ENCODE measurements at places on chromosomes 6 and 20.
A peak's percentile ranks its signal among the peaks of the same experiment; 100 is the strongest.

DNA sequence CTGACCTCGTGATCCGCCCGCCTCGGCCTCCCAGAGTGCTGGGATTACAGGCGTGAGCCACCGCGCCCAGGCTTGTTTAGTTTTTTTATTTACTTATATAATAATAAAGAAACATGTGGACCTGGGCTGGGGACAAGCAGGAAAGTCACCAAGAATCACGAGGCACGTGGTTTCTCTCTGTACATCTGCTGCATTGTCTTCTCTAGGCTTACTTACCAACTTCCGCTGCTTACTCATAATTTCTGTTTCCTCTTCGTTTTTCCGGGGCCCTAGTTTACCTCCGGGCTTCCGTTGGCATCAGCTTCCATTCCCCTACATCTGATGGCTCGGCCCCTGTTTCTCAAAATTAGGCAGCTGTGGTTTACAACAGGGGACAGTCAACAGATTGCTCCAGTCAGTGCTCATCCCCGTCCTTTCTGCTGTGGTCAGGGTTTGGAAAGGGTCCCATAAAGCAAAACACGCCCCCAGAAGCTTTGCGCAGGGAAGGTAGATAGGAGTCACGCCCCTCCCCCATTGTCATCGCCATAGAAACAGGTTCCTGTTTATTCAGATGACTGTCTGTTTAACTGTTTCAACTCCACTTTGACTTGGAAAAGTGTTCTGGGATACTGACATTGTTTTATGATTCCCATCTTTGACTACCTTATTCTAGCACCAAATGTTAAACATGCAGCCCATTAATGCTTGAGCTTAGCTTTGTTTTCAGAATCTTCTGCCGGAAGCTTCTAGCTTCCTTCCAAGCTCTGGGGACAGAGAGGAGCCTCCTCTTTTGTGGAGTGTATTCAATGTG lies 31.9 kb upstream of the TXLNB start:
- DNase-seq = peak; percentile 31

DNA sequence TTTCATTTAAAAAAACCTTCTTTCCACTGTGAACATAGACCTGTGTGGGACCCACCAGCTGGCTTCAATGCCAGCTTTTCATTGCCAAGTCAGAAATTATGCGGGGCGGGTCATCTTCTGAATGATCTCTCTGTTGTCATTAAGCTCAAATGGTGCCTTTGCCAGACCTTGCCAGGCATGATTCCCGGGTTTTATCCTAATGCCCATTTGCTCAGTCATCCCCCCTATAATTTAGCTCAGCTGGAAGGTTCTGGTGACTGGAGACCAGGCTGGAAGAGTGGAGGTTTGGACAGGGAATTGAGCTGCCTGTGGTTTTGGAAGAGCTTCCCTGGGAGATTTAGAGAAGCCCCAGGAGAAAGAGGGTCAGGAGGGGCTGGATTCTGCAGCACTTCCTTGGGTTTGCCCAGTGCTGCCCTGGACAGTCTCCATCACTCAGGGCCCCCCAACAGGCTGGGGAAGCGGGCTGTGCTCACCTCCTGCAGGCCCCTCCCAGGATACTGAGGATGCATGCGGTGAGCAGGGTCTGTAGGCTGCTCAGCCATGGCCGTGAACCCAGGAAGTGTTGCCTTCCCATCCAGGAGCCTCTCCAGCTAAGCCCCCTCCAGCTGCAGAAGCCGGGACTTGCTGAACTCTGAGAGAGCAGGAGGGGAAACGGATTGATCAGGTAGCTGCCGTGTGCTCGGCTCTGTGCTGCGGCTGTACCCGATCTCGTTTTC lies 273.0 kb downstream of the CDH4 start:
- DNase-seq = no peak

DNA sequence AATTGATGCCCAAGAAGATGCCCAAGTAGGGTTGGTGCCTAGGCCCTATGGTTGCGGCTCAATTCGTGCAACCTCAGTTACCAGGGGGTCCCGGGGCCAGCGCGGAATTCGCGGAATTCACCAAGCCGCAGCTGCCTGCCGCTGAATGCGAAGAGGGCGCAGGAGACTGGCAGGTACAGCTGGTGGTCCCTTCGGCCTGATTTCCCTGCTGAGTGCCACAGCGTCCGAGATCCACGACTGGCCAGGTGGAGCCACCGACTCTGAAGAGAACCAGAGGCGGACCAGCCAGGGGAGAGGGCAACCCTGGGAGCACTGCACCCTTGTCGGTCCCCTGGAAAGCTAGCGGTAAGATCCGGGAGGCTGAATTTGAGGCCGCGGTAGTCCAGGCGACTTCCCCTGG lies 6.8 kb upstream of the TFAP2D start:
- DNase-seq = no peak

- DNase-seq = no peak
Observed at GRCh38 chr6:29958921-29959320, 16.6 kb downstream of the HLA-A start.

GRCh38 chr6:53309059-53309900 lies 39.5 kb downstream of the ELOVL5 start:
- DNase-seq = peak; percentile 22

GRCh38 chr20:38649275-38649891 lies 47.8 kb downstream of the ARHGAP40 start:
- peak; percentile 51 for DNase-seq

DNA sequence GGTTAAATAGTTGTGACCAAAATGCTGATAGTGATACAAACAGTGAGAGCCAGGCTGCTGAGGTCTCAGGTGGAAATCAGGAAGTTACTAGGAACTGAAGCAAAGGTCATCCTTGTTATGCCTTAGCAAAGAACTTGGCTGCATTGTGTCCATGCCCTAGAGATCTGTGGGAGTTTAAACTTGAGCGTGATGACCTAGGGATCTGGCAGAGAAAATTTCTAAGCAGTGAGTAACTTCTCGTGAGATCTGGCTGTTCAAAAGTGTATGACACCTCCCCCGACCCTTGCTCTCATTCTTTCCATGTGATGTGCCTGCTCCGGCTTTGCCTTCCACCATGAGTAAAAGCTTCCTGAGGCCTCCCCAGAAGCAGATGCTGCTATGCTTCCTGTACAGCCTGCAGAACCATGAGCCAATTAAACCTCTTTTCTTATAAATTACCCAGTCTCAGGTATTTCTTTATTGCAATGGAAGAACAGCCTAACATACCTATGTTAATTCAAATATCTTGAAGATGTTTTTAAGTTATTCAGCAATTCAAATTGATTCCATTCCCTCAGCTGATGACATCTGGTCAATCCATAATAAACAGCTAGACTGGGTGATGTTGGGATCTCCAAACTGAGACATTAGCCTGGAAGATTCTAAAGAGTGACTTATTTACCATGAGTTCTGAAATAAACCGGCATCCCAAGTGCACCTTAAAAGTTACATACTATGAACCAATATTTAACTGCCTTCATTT lies 33.8 kb downstream of the KIF16B start:
- DNase-seq = no peak

- no peak for DNase-seq
Observed at GRCh38 chr6:134516582-134516981, 198.7 kb upstream of the SGK1 start.

GRCh38 chr6:55617272-55617671 lies 38.3 kb upstream of the HMGCLL1 start:
- peak; percentile 15 for DNase-seq

DNA sequence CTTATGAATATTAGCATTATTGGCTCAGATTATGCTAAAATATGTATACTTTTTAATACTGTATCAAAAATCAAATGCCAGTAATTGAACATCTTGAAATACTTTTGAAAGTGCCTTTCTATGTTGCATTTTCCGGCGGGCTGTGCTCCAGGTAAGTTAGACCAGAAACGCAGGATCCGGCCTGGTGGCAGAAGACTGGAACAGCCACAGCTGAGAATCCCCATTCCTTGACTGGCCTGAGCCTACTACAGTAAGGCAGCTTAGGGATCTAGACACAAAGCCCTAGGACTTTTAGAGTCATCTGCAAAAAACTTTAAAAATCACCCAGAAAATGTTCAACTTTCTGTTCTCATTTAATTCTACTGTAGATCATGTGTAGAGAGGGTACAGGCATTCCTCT lies 138.8 kb upstream of the C6orf118 start:
- DNase-seq = no peak

DNA sequence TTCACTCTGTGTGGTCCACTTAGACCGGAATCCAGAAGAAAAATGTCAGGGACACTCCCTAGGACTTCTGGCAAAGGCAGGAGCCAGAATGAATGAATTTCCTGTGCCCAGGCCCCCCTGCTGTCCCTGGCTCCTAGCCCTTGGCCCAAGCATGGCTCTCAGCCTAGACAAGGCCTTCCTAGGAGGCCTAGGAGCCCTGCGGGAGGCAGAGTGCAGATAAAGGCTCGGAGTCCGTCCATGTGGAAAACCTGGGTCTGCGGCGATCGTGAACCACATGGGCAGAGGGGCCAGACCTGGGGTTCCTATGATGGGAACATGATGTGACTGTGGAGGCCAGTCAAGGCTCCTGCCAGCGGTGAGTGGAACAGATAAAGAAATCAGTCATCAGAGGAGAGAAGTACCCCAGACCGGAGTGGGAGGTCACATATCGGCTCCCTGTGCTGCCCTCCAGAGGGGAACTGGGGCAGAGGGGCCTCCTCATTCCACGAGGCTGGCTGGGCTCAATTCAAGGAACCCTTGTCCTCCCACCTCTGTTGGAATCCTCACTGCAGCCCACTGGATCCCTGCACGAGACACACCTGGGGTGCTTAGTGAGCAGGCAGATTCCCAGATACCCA lies 5.9 kb upstream of the VSTM2L start:
- DNase-seq = no peak

- no peak for DNase-seq
Observed at GRCh38 chr20:51661609-51662178, 106.5 kb downstream of the ATP9A start.

DNA sequence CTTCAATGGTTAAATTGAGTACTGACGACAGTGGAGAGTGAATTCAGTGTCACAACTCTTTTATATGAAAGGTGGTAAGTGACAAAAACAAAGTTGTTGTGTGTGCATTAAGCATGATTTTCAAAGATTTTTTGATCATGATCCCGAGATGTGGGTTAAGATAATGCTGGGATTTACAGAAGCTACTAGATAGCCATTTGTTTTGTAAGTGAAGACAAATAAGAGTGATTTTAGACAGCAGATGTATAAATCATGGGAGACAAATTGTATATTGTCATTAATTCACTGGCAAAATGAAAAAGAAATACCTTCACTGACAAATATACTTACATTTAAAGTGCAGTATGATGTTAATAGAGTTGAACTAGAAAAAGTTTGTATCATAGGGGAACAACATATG lies 6.1 kb downstream of the ADGRB3 start:
- no peak for DNase-seq

DNA sequence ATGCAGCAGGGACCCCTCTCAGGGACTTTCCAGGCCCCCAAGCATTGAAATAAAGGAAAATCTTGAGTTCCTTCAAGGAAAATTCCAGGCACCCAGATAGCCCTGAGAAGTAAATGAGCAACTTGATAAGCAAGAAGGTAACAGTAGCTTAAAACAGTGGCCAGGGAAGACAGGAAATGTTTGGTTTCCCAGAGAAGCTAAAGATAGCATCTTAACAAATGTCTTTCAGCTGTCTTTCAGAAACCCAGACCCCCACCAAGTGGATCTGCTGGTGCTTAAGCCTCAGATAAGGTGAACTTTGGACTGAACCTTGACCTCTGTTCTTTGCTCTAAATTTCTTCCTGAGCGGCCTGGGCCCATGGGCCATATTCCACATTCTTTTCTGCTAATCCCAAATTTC lies 117.8 kb upstream of the CST7 start:
- no peak for DNase-seq

GRCh38 chr6:87700397-87701343 lies 1.4 kb downstream of the AKIRIN2 start:
- DNase-seq = peak; percentile 54

GRCh38 chr20:46549188-46549972 lies 1.1 kb downstream of the OCSTAMP start:
- DNase-seq = no peak

DNA sequence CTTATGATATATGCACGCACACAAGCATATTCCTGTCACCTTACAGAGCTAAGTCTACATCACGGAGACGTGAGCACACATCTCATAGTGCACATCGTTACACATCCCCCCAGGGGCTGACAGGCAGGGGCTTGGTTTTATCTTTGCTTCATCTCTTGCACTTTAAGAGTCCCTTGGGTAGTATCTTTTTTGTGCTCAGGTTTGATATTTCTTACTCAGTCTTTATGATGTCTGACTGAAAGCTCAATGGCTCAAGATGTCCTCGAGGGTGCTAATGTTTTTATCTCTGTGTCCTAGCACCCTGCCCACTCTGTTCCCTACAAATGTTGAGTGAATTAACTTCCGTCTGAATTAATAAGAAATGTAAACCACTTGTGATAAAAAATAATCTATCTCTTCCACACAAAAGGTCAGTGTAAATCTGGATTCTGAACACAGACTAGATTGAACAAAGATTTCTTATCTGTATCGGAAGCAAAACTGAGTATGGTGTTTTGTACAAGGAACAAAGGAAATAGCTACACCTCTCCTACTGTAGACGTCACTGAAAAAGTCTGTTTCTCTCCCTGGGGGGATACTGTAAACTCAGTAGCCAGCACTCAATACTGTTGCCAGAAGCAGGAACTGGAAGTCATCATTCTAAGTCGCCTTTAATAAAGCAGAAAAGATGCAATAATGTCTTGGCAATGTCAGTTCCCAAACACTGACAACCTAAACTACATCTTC lies 195.1 kb downstream of the PRKN start:
- DNase-seq = no peak

DNA sequence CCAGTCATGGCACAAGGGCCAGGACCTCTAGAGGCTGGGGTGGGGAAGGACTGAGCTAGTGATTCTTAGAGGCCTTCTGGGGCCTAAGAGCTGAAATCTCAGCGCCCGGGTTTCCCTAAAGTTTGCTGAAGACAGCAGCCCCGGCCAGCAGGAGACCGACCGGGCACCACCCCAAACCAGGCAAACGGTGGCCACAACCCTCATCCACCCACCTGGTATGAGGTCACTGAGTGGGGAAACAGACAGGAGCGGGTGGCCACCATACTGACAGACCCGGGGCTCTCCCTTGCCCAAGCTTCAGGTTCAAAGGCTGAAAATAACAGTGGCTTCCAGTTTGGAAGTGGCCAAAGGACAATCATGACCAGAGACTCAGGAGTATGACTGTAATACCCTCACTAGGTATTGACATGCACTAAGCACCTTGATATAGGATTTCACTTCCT lies 35.0 kb upstream of the ID1 start:
- no peak for DNase-seq
